ENCODE measurements at places on chromosomes 1 and 21.
A peak's percentile ranks its signal among the peaks of the same experiment; 100 is the strongest.

DNA sequence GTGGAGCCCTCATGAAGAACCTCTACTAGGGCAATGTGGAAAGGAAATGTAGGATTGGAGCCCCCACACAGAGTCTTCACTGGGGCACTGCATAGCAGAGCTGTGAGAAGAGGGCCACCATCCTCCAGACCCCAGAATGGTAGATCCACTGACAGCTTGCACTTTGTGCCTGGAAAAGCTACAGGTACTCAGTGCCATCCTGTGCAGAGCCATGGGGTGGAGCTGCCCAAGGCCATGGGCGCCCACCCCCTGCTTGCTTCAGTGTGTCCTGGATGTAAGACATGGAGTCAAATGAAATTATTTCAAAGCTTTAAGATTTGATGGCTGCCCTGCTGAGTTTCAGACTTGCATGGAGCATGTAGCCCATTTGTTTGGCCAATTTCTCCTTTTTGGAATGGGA, 17.2 kb upstream of the TSHB start:
- DNase-seq, result no peak

GRCh38 chr1:223825767-223826748, 19.7 kb downstream of the TP53BP2 start:
- DNase-seq, result no peak

DNA sequence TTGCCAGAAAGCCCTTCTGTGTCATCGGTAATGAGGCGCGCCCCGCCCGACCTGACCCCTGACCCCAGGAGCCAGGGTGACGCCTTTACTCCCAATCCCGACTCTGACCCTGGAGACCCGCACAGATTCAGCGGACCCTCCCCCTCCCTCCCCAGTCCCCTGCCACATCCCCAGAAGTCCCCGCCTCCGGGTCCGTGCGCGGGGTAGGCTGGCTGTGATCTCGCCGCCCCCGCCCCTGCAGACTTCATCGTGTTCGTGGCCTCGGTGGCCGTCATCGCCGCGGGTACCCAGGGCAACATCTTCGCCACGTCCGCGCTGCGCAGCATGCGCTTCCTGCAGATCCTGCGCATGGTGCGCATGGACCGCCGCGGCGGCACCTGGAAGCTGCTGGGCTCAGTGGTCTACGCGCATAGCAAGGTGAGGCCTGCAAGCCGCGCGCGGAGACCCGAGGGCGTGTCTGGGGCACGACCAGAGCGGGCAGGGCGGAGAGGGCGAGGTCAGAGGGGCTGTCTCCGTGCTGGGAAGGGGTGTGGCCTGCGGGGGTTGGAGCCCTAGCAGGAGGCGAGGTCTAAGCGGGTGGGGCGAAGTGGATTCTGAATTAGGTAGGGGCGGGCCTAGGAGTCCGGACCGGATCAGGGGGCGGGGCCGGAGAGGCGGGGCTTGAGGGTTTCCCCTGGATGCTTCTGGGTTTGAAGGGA, 34.8 kb downstream of the KCNQ4 start:
- no peak for DNase-seq

DNA sequence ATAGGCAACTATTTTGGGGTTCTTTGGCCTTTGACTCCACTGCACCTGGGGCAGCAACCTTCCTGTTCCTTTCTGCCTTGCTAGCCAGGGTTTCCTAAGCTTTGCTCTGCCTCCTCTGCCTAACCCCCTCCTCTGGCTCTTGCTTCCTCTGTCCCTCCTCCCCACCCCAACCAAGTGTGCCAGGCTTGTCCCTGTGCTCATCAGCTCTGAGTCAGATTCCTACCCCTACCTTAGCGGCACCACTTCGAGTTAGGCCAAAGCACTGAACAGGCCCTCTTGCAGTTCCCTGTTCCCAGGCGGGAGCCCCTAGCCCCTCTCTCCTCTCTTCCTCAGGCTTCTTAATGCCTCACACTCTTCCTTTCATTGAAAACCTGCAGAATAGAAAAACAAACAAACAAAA, 74.8 kb upstream of the HAO2 start:
- no peak for DNase-seq

GRCh38 chr1:21118167-21118566, 58.5 kb downstream of the EIF4G3 start:
- DNase-seq, result no peak

DNA sequence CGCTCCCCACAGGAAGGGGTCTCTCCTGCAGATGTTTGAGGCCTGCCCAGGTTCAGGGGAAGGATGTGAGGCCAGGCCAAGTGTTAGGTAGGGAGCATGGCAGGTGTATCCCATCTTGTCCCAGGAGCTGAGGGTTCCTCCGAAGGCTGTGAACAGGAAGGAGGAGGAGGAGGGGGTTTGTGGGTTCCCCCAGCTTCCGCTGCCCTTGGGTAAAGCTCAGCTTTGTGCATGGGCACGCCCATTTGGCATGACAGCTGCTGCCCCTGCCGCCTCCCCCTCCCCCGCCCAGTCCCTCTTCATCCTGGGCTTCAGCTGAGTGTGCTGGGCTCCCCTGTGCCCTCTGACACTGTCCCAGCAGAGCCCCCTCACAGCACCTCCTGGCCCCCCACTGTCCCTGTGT, 25.5 kb downstream of the TNFRSF8 start:
- no peak for DNase-seq

- peak; percentile 83 for DNase-seq
These were observed 5.2 kb upstream of the FOXD3 start for GRCh38 chr1:63316984-63317816.

- DNase-seq, result no peak
These were observed 3.6 kb upstream of the CRABP2 start for GRCh38 chr1:156709031-156709430.

DNA sequence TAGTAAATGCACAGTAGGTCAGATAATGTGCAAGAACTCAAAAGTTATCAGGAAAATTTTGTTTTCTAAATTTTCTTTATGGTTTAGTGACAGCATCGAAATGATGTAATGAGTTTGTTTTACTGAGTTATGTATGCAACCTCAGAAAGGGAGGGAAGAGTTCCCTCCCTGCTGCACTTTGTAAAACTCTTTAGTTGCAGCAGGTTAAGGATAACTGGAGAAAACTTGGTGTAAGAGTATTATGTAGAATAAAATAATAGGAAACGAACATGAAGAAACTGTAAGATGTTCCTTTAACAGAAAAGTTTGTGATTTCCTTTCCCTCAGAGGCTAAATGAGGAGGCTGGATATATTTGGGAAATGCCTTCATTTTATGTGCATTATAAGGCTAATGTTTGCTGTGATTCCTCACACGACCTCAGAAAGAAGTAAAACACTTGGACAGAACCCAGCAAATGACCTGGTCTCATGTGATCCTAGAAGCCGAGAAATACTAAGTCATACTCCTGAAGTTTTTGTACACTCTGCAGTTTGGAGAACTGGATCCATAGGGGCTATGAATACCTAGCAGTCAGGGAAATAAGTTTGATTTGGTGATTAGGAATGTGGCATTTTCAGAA, 35.4 kb downstream of the ADGRL2 start:
- no peak for DNase-seq

DNA sequence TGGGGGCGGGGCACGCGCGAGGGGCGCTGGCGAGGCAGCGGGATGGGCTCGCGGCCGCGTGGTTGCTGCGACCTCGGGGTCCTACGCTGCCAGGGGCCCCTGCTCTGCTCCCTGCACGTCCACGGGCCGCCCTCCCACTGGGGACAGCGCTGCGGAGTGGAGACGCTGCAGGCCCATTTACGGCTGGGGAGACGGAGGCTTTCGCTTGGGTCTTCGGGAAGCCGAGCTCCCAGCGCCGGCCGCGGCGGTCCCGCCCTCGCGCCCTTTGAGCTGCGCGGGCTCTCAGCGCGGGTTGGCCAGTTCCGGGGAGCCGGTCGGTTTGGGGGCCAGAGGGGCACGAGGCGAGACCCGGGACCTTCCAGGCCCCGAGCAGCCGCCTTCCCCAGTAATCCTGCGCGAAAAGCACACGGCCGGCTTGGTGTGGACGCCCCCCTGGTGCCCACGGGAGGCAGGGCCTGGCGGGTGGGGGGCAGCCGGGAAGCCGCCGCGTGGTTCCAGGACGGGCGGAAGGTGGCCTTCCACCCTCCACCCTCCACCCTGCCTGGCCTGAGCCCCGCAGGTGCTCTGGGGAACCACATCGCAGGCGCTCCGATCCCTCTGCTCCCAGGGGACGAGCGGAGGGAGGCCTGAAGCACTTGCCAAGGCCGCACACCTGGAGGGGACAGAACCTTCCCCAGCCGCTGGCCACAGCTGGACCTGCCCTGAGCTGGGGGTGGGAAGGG, 570 bp upstream of the PEX10 start:
- DNase-seq, result no peak

DNA sequence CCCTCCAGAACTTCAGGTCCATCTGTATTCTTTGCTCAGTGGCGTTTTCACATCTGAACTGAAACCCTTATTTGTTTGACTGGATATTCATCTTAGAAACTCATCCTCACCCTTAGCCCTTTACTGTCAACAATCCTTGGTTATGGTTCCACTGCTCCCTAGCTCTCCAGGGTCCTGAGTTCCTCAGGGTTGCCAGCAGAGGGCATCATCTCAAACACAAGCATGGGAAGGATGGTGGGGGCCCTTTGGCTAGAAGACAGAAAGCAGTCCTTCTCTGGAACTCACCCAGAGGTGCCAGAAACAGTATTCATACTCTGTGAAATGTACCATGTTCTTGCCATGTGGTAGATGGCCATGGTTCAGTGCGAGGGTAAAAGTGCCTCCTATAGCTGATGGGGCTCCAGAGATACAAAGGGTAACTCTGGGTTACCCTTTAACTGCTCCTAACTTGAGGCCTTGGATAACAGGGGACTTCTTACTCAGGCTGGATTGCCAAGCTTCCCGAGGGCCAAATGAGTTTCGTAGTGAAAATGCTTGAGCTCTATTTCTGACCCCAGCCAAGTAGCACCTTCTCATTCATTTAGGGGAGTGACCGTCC, 11.3 kb downstream of the NCSTN start:
- DNase-seq, result no peak

- no peak for DNase-seq
These were observed 109.0 kb downstream of the FAF1 start for GRCh38 chr1:50851034-50851433.

DNA sequence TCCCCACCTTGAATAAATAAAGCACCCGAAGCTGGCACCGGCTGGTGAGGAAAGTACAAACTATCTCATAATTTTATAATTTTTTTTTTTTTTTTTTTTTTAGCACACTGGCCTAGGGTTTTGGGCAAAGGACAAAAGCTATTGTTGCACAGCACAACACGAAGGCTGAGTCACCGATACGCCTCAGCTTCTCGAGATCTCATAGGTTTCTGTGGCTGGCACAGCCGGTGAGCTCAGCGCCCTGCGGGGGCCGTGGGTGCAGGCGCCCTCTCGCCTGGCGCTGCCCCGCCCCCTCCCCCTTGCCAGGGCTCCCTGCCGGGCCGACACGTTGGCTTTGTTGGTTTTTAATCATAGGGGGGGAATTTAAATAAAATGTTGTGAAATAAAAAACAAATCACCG, 17.2 kb downstream of the CASZ1 start:
- DNase-seq, result no peak

DNA sequence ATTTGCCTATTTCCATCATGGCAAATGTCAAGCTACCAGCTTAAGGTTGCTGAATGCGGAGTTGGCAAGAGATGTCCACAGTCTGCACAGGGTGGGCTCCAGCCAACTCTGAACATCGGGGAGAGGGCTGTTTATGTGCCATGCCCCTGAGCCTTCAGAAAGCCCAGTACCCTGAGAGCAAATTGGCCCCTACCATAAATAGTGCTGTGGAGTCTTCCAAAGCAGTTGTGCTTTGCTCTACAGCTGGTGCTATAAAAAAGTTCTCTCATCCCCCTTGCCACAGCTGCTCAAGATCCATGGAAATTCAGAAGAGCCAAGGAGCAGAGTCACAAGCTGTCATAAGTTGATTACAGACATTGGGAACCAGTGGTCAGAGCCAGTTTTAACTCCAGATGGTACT, 85.6 kb upstream of the CLDN14 start:
- DNase-seq, result no peak

GRCh38 chr1:200243042-200243437, 166.8 kb downstream of the ZNF281 start:
- no peak for DNase-seq

DNA sequence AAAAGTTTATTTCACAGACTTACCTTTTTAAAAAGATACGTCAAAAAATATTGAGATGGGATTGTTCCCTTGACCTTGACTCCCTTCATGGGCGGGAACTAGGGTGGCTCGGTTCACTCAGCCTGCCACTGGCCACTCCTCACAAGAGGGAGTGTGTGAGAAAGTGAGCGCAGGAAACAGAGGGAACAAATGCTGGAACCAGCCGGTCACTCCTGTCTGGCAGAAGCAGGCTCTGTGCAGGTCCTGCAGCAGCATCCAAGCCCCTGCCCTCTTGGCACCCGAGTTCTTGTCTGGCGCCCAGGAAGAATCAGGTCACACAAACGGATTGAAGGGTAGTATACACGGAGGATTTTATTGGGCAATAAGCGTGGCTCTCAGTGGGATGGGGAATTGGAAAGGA, 58.9 kb downstream of the ZNF648 start:
- no peak for DNase-seq

DNA sequence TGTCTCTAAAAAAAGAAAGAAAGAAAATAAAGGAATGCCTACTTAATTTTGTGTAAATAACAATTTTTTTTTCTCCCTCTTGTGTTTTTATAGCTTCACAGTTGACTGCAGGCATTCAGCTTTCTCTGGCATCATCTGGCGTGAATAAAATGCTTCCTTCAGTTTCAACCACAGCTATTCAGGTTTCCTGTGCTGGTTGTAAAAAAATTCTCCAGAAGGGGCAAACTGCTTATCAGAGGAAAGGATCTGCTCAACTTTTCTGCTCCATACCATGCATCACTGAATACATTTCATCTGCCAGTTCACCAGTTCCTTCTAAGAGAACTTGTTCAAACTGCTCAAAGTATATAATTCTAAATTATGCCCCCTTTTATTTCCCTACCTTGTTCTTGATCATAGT, 18.0 kb downstream of the ZMYM1 start:
- no peak for DNase-seq

DNA sequence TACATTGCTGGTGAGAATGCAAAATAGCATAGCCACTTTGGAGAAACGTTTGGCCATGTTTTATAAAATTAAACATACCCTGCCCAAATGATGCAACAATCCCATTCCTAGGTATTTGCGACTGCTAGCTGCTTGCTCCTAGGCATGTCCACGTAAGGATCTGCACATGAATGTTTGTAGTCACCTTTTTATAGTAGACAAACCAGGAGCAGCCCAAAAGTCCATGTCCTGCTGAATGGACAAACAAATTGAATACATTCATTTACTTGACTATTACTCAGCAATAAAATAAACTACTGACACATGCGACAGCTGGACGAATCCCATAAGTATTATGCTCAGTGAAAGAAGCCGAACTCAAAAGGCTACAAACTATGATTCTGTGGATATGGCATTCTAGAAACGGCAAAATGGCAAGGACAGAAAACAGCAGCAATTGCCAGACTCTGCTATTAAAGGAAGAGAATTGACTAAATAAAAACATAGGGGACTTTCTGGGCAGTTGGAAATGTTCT, 161.9 kb upstream of the GALNT2 start:
- no peak for DNase-seq
